ENCODE measurements at places on chromosomes 2 and 18. TPM values are rescaled to one million over a fixed set of nuclear protein-coding genes. Genes with fewer than 3 reads are reported as not detected.

GRCh38 chr18:79552140-79552631 lies 127.4 kb upstream of the CTDP1 start:
- DNase-seq = no peak

- DNase-seq = peak; percentile 80
Observed at GRCh38 chr2:7672027-7672684, 754.9 kb downstream of the RNF144A start.

DNA sequence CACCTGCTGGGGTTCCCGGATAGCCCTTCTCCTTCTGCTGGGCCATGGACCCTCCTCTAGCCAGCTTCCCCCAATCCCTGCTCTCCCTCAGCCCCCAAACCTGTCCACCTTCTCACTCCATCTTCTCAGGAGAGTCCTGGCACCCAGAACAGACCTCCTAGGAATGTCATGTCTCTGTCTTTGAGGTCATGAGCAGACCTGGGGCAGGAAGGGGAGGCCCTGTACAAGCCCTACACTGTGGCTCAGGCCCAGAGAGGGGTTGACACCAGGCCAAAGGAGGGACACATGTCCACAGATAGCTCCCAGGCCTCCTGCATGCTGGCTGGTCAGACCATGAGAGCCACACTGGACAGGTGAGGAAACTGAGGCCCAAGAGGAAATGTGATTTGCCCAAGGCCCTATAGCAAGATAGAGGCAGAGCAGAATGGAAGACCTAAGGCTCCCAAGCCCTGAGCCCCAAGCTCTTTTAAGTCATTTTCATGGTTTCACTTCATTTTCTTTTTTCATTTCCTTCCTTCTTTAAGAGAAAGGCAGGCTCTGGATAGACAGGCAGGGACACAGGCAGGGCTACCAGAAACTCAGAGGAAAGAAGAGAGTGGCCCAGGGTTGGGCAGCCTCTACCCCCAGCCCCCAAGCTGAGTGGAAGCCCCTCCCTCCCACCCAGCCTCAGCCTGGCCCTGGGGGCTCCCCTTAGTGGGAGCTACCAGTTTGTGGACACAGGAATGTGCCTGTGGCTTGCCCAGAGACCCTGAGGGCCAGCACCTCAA lies 159.7 kb downstream of the SMAD7 start:
- no peak for DNase-seq

GRCh38 chr2:193583638-193584400 lies 1389.1 kb upstream of the TMEFF2 start:
- DNase-seq = no peak

GRCh38 chr2:207480521-207481040 lies 49.2 kb upstream of the CREB1 start:
- no peak for DNase-seq

GRCh38 chr18:57833441-57834101 lies 30.5 kb upstream of the ATP8B1 start:
- peak; percentile 56 for DNase-seq

Gene APOB
- total RNA-seq = not detected

Gene UGT1A5
- not detected for total RNA-seq

Gene GALNT14
- total RNA-seq = 0.48 TPM

Gene RAPGEF4
- 0.50 TPM for total RNA-seq
